ENCODE measurements at places on chromosomes 5 and 9. TPM values are rescaled to one million over a fixed set of nuclear protein-coding genes. Genes with fewer than 3 reads are reported as not detected.

EGR1 gene
- 48.0 TPM for total RNA-seq

DNA sequence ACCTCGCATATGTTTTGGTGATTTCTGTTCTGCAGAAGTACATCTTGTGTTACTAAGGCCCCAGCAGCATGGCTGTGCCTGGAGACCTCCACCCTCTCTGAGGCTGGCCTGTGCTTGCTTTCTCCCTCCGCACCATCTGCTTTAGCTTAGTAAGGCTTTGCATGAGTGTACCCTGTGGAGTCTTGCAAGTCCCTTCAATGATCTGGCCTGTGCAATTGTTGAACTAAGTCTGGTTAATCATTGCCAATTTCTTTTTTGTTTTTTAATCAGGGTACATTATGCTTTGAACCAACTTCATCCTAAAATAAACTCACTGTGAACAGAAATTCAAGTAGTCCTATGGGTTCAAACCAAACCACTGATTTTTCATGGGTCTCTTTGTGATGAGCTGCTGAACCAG, 32.3 kb downstream of the ACOT12 start:
- DNase-seq = no peak
- H3K27me3 ChIP-seq = no peaks in the 10 kb centered on the region
- no peaks in the 10 kb centered on the region for H3K36me3 ChIP-seq

LHX3 gene
- not detected for total RNA-seq

DNA sequence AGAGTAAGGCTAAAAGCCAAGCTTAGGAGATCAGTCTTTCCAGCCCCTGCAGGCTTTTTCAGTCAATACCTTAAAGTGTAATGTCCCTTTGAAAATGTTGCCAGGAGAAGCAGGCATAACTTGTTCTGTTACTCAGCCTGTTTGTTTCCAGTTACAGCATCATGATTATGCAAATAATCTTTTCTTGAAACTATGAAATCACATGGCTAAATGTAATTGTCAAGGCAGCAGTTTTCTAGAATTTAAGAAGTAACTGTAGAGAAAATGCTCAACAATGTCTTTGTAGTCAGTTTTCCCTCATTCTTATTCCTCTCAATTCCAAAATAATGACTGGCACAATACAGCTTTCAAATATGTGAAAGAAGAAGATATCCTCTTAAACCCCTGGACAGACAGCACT, 1.9 kb upstream of the GPR107 start:
- peak overlapping the region; percentile 53 for H3K4me3 ChIP-seq
- H3K36me3 ChIP-seq = no peaks in the 10 kb centered on the region
- no peaks in the 10 kb centered on the region for H3K27me3 ChIP-seq
- peak overlapping the region; percentile 30 for H3K27ac ChIP-seq
- H3K4me1 ChIP-seq = peaks cover 27% of the 10 kb centered on the region

NOXA1 gene
- 0.66 TPM for total RNA-seq

IFNA13 gene
- total RNA-seq = not detected

GRCh38 chr5:9533562-9534364, 12.1 kb downstream of the SEMA5A start:
- no peak overlapping the region for H3K27ac ChIP-seq
- DNase-seq = no peak
- H3K4me3 ChIP-seq = no peak overlapping the region
- H3K36me3 ChIP-seq = no peaks in the 10 kb centered on the region
- no peaks in the 10 kb centered on the region for H3K4me1 ChIP-seq
- H3K27me3 ChIP-seq = peaks cover 6% of the 10 kb centered on the region

DNA sequence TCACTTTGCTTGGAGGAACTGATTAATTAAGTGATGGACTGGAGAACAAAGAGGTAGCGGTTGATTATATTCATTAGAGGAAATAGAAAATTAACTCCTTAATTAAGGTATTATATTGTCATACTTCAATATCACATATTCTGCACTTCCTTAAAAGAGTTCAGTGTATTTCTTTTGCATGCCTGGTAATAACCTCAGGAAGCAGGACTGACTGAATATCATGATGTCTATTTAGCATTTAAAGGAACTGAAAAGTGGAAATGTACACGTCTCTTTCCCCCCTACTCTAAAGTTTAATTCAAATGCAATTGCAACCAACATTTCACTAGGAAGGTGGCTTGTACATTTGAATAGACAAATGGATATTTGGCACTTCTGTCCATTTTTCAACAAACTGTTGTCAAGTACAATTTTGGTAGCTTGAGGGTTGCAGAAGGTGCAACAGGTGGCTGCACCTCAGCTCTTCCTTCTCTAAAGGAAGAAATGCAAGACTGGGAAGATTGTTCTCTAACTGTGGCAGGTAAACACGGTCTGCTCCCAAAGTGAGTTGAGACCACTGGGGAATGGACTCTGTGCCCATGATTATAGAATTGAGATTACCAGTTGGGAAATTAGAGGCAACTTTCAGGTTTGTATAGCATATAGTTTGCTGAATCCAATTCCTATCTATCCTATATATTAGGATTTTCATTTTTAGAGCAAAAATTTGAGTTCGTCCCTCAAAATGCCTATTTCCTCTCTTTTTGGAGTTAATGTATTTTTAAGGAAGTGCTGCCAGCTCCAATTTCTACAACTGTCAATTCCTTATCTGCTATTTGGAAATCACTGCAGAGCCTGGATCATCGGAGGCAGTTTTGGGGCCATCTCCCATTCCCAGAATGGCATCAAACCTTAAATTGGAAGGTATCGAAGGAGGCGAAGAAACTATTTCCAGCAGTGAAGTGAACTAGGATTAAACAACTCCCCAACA, 98.9 kb upstream of the TAF11L2 start:
- H3K4me1 ChIP-seq = no peaks in the 10 kb centered on the region
- no peak overlapping the region for H3K4me3 ChIP-seq
- DNase-seq = no peak
- no peaks in the 10 kb centered on the region for H3K27me3 ChIP-seq

FAM193B gene
- 47.2 TPM for total RNA-seq

CD72 gene
- total RNA-seq = 11.4 TPM

- H3K4me3 ChIP-seq = no peak overlapping the region
- H3K27ac ChIP-seq = no peak overlapping the region
- no peaks in the 10 kb centered on the region for H3K36me3 ChIP-seq
- H3K4me1 ChIP-seq = peaks cover 4% of the 10 kb centered on the region
These were observed 5.7 kb upstream of the DOCK2 start for GRCh38 chr5:169631360-169631759.

DNA sequence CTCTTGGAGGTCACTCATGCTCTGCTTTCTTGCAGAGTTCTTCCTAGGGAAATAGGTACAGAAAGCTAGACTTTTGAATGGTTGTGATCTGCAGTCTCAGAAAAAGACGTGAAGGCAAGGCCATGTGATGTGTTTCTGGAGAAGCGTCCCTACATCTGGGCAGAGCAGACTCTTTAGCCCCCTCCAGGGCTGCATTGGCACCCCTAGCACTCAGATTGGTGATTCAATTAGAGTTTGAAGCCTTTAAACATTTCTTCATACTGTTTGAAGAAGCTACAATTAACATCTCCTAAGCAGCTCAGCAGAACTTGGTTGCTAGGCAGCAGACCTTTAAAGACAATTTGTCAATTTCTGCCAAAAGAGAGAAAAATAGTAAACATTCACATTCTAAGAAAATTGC, 21.6 kb downstream of the JADE2 start:
- no peak for DNase-seq
- no peaks in the 10 kb centered on the region for H3K27me3 ChIP-seq
- peaks cover 40% of the 10 kb centered on the region for H3K36me3 ChIP-seq
- H3K27ac ChIP-seq = peak overlapping the region; percentile 42

CDKN2B-AS1 gene
- total RNA-seq = not detected

SLC6A3 gene
- total RNA-seq = not detected

Data from activated naive CD8-positive, alpha-beta T cell treated with anti-CD3 and anti-CD28 coated beads for 36 hours (primary cell).